ENCODE measurements at places on chromosomes 2 and 18.

GRCh38 chr2:172709566-172710291 lies 25.9 kb upstream of the RAPGEF4 start:
- peak; percentile 22 for DNase-seq

GRCh38 chr2:216696751-216697560 lies 1.6 kb upstream of the IGFBP5 start:
- DNase-seq: peak; percentile 45

DNA sequence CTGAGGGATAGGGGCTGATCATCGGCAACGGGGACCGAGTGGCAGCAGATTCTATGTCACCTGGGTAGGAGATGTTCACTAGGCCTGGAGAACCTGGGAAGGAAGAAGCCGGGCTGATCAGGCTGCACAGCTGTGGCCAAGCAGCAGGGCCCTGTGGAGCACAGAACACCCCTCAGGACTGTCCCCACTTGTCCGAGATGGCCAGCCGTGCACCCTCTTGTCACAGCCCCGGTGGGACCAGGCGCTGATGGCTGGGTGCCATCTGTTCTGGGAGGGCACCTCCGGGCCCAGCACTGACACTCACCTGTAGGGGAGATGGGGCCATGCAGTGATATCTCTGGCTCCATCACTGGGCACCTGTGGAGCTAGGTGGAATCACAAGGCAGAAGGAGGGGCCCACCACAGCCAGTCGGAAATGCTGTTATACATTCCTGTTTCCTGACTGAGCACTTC lies 217.9 kb upstream of the RAB6C start:
- DNase-seq: no peak

GRCh38 chr2:239566995-239567568 lies 166.3 kb upstream of the HDAC4 start:
- no peak for DNase-seq

GRCh38 chr2:100418406-100418962 lies 1.0 kb upstream of the CHST10 start:
- DNase-seq: peak; percentile 13

GRCh38 chr2:190670182-190670946 lies 21.5 kb downstream of the NAB1 start:
- no peak for DNase-seq

GRCh38 chr18:55414475-55414874 lies 173.5 kb downstream of the TCF4 start:
- DNase-seq: no peak

- DNase-seq: peak; percentile 55
Measured at GRCh38 chr18:43587538-43588153, 310.4 kb upstream of the SYT4 start.

DNA sequence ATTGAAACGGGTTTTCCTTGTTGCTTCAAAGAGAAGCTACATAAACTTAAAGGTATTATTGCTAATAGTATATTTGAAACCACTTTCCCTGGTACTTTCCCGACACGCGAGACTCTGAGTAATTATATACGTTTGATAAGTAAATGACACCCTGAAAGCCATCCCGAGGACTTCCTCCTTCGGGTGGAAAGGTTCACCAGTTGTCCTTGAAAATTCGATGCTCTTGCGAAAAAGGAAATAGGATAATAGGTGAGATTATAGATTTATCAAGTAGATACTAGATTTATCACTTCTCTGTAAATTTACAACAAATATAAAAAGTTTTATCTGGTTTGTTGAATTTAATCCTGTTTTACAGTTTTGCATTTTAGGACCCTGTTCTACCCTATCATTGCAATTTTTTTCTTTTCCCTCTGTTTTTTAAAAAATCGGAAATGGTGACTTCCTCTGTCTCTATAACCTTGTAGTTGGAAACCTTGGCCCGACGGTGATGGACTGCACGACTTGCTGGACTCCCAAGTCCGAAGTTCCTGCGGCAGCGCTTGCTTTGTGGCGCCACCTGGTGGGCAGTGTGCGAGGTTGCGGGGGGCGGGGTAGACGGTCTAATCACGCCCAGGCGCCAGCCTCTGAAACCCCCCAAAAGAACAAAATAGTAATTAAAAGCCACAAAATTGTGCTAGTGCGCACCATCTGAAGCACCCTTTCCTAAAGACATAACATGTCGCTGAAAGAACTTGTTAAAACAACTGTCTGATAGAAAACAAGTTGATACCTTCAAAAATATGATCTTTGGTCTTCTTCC lies 972 bp upstream of the DLX2 start:
- peak; percentile 84 for DNase-seq
